Thoracic aorta (tissue), 2 donors: ENCODE measurements at places on chromosomes 6 and 20. TPM values are rescaled to one million over a fixed set of nuclear protein-coding genes. Genes with fewer than 3 reads are reported as not detected.

DNA sequence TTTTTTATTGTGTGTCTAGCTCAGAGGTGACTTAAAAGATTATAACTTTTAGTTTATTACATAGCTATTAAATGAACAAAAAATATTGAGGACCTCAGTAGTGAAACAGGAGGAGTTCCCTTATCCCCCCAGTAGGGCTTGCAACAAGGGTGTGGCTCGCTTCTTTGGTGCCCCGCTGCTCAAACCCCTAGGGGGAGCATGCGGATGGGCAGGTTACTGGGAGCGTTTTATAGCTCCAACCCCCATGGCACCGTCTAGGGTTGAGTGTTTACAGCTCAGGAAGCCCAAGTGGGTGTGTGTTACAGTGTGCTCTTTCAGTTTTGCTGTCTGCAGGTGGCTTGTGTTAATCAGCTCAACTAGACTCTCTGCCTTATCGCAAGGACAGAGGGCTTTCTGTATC, 1513.7 kb downstream of the GRIK2 start:
- no peak overlapping the region for H3K4me3 ChIP-seq
- no peaks in the 10 kb centered on the region for H3K36me3 ChIP-seq
- H3K27ac ChIP-seq, result no peak overlapping the region
- H3K27me3 ChIP-seq, result no peaks in the 10 kb centered on the region
- no peaks in the 10 kb centered on the region for H3K4me1 ChIP-seq
- DNase-seq, result no peak

DNA sequence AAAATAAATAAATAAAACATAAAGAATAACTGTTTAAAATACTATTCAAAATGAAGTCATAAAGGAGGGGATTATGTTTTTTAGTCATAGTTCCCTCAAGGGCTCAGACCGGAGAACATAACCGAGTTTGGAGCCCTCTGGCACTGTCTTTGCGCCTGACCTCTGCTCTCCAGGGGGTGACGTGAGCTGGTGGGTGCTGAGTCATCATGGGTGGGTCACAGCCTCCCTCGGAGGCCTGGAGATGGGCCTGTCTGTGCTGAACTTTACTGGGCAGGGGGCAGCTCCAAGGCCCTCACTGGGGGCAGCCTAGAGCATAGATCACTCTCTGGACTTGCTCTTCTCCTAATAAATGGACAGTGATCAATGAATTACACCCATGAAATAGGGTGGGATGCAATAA, 3.1 kb upstream of the MAVS start:
- no peaks in the 10 kb centered on the region for H3K27me3 ChIP-seq
- H3K27ac ChIP-seq, result no peak overlapping the region
- H3K36me3 ChIP-seq, result no peaks in the 10 kb centered on the region
- H3K4me3 ChIP-seq, result no peak overlapping the region

DNA sequence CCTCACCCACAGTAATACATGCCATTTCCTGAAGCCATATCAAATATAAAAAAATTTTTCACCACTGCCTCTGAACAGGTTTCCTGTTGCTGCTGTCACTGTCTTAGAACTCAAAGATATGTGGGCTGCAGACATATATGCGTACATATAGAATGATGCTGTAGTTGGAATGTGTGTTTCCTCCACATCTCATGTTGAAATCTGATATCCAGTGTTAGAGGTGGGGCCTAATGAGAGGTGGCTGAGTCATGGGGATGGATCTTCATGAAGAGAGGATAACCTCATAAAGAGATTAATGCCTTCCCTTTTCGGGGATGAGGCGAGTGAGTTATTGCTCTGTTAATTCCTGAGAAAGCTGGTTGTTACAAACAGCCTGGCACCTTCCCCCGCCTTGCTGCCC, 7.7 kb upstream of the SCP2D1 start:
- H3K4me1 ChIP-seq, result no peaks in the 10 kb centered on the region
- H3K36me3 ChIP-seq, result no peaks in the 10 kb centered on the region
- H3K4me3 ChIP-seq, result no peak overlapping the region
- H3K27ac ChIP-seq, result no peak overlapping the region
- no peak for DNase-seq

The GABRR1 gene
- 5.4 TPM for total RNA-seq

The ULBP1 gene
- not detected for total RNA-seq

The SMOC2 gene
- 334 TPM for total RNA-seq

The KIAA1755 gene
- total RNA-seq, result 11.0 TPM

The ID1 gene
- 944 TPM for total RNA-seq
